Fibroblast of lung (primary cell): ENCODE measurements at places on chromosomes 3 and 15. TPM values are rescaled to one million over a fixed set of nuclear protein-coding genes. Genes with fewer than 3 reads are reported as not detected.

FHIT gene
- polyA plus RNA-seq = 0.40 and 0.79 TPM in 2 replicates

GOLGA6L25 gene
- polyA plus RNA-seq = not detected in 2 replicates

FAM81A gene
- polyA plus RNA-seq = 0.09 and 0.24 TPM in 2 replicates

CYP8B1 gene
- not detected in 2 replicates for polyA plus RNA-seq

LRRC3B gene
- polyA plus RNA-seq = not detected in 2 replicates

KCNMB2 gene
- polyA plus RNA-seq = 0.07 TPM in 1 of 2 replicates, not detected in the other

TRIM42 gene
- polyA plus RNA-seq = not detected in 2 replicates

SCN11A gene
- 0.01 and 0.05 TPM in 2 replicates for polyA plus RNA-seq

C3orf20 gene
- polyA plus RNA-seq = not detected in 2 replicates

NPAP1 gene
- not detected in 2 replicates for polyA plus RNA-seq

ACAD11 gene
- 15.6 and 27.9 TPM in 2 replicates for polyA plus RNA-seq

IDH2 gene
- 39.9 and 66.0 TPM in 2 replicates for polyA plus RNA-seq

ITIH3 gene
- polyA plus RNA-seq = 0.05 and 1.5 TPM in 2 replicates

PAQR5 gene
- polyA plus RNA-seq = 6.0 and 20.8 TPM in 2 replicates

CCRL2 gene
- 0.46 and 3.7 TPM in 2 replicates for polyA plus RNA-seq

PTPRG gene
- polyA plus RNA-seq = 31.7 and 67.0 TPM in 2 replicates
